ENCODE measurements at places on chromosomes 6 and 20. TPM values are rescaled to one million over a fixed set of nuclear protein-coding genes. Genes with fewer than 3 reads are reported as not detected.

- DNase-seq, result peak; percentile 83
Observed at GRCh38 chr6:44219053-44219814, 2.5 kb downstream of the MYMX start.

DNA sequence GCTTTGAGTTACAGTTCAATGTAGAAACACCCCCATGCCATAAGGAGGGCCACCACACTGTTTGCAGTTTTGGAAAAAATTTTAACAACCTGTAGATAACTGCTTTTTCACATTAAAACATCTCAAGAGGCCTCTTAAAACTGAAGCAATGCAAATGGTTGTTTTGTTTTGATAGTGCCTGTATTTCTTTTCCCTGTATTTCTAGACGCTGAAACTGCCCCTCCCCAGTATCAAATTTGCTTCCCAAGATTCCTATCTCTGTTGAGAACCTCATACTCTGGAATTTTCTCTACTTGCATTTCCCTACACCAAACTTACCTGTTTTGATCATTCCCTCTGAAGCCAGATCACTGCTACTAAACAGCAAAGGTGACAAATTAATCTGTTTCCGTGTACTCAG is 98.5 kb downstream of the PHACTR1 start:
- DNase-seq, result no peak

- DNase-seq, result no peak
Observed at GRCh38 chr6:6900569-6901204, 207.1 kb upstream of the RREB1 start.

Gene MICB
- total RNA-seq, result 1.2 TPM

- DNase-seq, result no peak
Observed at GRCh38 chr20:3242172-3242692, 3.2 kb upstream of the SLC4A11 start.

DNA sequence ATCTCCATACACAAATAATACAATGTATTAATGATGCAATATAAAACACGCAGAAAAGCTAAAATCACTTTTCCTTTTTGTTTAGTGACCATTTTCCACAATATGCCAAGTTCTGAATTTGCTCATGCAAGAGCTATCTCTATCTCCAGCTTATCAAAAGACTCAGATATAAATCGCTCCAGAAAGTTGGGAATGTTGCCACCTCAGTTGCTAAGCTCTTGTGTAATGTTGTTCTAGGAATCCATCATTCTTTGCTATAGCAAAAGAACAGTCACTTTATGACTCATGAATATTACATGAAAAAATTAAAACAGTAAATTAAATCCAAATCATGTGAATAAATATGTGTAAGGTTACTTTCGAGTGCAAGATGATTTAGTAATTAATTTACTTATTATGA is 8.7 kb downstream of the PLAGL1 start:
- no peak for DNase-seq

DNA sequence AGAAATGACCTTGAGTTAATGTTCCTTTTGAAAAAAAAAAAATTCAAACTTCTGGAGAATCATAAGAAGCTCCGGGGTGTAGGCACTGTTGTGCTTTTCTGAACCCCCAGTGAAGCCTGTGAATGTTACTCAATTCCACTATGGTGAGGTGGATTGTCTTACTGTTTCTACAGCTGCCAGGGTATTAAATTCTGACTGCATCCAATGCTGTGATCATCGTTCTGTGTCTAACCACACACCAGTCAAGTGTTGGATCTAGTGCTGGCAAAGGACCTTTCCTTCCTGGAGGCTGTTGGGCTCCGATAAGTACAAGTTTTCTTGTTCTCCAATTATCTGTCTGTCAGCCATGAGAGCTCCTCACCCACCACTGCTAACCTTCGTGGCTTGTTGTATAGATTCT is 162.0 kb upstream of the EPHA7 start:
- DNase-seq, result no peak

DNA sequence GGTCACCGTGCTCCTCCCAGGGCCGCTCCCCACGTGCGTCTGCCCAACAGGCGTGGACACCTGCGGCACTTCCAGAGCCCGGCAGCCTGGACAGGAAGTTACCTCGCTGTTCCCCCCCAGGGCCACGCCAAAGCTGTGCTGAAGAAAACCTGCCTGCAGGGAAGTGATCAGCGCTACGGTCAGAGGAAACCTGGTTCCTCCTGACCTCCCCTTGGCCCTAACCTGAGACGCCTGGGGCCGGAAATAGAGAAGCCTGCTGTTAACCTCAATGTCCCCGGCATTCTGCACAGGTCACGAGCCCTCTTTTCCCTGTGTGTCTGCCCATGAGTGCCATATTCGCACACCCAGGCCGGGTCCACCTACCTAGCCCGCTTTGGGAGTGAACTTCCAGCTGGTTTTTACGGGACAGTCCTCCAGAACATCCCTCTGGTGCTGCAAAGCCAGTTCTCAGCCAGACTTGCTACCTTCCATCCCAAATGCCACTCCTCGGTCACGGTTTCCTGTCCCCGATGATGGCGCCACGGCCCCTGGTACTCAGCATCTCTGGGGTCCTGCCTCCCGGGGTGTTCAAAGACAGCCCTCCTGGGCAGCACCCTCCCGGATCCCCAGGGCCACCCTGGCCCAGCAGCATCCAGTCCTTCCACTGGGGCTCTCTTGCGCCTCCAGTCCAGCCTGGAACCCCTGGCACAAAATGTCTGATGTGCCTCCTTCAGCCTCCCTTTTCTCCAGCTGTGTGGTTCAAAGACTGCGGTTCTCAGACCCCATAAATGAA is 12.0 kb upstream of the IRF4 start:
- peak; percentile 43 for DNase-seq

- no peak for DNase-seq
Observed at GRCh38 chr6:35197196-35197595, 16.6 kb upstream of the SCUBE3 start.

Gene SLC22A2
- not detected for total RNA-seq

DNA sequence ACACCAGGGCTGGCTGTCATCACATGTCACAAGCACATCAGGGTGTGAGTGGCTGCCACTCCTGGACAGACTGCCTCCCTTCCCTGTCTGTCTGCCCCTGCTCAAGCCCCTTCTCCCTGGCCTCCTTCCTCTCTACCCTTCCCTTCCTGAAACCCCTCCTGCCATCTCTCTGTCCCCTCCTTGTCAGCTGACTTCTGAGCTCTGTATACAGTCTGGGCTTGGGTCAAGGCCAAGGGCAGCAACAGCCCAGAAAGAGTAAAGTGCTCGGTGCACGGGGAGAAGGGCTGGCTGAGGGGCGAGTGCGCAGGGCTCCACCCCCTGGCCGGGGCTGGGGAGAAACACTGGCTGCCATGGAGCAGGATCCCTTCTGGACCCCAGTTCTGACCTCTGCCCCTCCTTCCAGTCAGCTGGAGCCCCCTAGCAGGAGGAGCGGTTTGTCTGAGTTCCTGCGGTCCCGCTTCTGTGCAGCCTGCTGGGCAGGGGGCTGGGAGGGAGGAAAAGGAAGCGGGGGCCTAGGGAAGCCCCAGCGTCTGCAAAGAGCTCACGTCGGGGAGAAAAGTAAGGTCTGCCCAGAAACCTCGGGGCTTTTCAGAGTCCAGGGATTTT is 2.0 kb downstream of the LKAAEAR1 start:
- DNase-seq, result no peak

Gene UNC93A
- 0.39 TPM for total RNA-seq

DNA sequence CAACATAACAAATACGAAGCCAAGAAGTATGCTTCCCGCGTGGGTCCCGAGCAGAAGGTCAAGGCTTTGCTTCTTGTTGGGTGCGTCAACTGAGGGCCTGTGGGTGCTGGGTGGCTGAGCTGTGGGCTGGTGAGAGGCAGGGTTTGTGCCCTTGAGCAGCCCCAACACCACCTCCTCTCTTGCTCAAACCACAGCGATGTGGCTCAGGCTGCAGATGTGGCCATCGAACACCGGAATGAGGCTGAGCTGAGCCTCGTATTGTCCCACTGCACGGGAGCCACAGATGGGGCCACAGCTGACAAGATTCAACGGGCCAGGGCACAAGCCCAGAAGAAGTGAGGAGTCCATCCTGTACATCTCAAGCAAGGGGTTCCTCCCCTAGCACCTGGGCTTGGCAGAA is 7.0 kb upstream of the PTPRA start:
- DNase-seq, result no peak

DNA sequence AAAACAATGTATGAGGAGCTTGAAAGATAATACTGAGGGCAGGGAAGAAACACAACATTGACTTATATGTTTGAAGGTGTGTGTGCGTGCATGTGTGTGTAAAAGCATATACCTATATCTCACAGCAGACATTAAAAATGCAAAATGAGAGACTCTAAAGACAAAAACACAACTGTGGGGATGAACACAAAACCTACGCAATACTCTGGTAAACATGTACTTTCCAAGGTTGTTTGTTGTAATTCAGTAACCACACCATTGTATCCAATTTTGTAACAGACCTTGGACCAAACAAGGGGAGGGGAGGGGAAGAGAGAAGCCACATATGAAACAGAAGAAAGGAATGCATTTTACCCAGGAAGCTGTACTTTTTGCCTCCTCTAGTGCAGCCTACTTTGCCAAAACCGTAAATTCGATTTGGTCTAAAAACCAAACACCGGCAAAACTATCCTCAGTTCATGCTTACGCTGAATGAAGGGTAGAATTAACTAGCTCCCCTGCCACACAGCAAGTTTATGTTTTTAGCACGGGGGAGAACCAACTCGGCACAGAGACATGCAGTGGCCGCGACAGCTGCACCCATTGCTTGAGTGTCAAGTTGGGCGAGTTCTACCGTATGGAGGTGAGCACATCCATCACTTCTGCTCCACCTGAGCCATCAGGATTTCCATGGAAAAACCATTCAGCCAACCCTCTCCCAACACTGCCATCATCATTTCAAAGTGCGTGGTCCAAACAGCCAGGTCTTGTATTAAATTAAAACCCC is 50.0 kb downstream of the CNKSR3 start:
- DNase-seq, result no peak

Data from left colon (tissue), 2 donors.